ENCODE measurements at places on chromosomes 2 and 18.

DNA sequence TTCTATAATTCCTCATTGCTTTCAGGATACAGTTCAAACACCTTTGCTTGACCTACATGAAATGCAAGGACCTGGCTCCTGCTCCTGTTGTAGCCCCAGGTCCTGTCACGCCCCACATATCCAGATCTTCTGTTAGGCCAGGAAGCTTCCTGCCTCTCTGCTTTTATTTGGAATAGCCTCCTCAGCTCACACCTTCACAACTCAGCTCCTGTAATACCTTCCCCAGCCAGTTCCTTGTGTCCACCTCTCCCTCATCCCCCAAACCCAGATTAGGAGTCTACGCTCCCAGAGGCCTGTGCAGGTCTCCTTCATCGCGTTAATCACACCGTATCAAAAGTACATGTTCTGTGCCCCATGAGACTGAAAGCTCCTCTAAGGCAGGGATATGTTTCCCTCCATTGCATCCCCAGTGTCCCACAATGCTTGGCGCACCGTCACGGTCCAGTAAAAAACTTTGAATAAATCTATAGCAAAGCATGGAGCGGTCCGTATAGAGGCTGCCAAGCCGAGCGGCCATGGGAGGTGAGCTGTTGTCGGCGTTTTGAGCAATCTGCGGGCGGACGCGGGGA is 371 bp downstream of the MDH1B start:
- DNase-seq, result no peak

- DNase-seq, result no peak
Observed at GRCh38 chr2:12044857-12045256, 298.4 kb downstream of the LPIN1 start.

DNA sequence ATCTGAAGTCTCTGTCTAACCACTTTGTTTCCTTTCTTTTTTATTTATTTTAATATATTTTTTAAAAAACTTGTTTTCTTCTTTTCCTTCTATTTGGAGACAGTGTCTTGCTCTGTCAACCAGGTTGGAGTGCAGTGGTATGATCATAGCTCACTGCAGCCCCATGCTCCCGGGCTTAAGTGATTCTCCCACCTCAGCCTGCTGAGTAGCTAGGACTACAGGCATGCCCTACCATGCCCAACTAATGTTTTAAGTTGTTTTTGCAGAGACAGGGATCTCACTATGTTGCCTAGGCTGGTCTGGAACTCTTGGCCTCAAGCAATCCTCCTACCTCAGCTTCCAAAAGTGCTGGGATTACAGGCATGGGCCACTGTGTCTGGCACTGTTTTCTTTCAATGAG is 81.1 kb upstream of the TLK1 start:
- no peak for DNase-seq

GRCh38 chr2:160308915-160309314 is 108.8 kb upstream of the ITGB6 start:
- DNase-seq, result no peak

DNA sequence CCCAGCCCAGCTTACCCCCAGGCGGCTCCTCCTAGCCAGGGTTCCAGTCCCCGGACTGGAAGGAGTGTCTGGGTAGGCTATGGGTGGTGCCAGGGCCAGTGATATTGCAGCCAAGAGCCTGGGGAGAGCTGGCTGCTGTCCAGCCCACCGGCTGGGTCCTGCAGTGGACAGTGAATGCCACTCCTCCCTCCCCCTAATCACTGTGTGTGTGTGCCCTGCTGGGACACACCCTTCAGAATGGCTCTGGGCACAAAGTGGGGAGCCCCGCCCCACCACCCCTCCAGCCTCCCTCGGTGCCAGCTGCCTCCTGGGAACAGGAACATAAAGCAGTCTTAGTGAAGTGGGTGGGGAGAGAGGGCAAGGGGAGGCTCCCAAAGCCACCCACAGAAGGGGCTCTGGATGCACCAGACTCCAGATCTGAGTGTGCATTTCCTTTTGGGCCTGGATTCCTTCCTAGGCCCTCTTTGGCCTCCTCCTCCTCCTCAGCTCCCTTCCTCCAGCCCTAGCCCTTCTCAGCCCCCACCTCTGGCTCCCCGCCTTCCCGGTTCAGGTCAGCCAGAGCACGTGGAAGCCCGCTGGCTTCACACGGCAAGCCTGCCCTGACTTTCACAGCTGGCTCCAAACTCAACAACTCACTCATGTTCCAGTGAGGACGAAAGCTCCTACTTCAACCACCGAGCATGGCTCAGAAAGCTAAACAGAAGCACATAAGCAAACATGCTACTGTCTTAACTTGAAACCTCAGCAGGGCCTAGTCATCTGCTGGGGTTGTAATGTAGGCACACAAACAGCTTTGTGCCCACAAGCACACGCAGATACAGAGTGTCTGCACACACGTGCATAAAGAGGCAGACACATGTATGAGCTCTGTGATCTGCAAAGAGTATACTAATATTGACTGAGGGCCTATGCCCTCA is 209.2 kb upstream of the SMAD2 start:
- DNase-seq, result no peak

- DNase-seq, result no peak
Observed at GRCh38 chr2:174054926-174055325, 89.8 kb upstream of the SP3 start.

- no peak for DNase-seq
Observed at GRCh38 chr2:29583548-29584156, 337.7 kb downstream of the ALK start.

DNA sequence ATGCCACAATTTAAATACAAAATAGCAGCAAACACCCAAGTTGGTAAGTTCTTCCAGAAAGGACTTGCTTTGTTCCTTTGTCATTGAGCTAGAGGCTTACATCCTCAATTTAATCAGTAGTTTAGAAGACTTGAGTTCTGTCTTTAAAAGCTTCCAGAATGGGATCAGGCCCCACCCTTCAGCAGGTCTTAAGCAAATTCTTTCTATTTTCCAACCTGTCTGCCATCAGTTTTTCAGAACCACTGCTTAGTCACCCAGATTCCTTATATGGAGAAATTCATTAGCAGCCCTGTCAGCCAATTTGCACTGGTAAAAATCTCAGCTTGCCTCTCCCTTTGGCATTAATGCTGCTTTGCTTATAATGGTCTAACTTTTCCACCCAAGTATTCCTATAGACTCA is 263.6 kb upstream of the HNMT start:
- DNase-seq, result no peak
